H4 (cell line): ENCODE measurements at places on chromosomes 7 and 10. TPM values are rescaled to one million over a fixed set of nuclear protein-coding genes. Genes with fewer than 3 reads are reported as not detected.

Gene SPDYE2
- not detected in 2 replicates for total RNA-seq

DNA sequence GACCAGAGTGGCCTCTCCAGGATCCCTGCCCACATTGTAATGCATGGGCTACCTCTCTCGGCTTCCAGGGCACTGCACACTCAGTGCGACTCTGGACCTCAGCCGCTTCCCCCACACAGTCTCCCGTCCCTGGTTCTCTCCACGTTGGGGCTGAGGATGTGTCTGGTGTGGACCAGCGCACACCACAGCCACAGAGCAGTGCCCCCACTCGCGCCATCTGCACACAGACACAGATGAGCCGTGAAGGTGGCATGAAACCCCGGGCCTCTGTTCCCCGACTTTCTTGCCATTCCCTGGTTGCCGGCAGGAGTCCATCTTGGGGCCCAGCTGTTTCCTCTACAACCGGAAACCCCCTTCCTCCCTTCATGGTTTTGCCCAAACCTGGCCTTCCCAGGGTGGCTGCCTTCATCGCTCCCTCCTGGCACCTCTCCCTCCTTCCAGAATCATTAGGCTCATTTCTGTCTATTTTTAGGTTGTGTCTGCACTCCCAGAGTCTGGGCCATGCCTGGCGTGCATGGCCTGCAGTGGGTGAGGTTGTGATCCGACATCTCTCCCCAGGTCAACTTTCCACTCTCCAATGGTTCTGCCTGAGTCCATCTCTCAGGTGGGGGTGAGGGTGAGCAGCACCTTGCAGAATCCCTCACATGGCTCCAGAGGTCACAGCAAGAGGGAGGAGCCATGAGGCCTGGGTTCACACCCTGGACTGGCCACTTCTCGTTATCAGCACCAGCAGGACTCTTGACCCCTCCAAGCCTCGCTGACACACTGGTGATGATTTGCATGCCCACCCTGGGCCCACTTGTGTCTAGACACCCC is 10.1 kb downstream of the RASGEF1A start:
- DNase-seq = peak; percentile 2

Gene LRRC17
- 20.2 and 20.8 TPM in 2 replicates for total RNA-seq

DNA sequence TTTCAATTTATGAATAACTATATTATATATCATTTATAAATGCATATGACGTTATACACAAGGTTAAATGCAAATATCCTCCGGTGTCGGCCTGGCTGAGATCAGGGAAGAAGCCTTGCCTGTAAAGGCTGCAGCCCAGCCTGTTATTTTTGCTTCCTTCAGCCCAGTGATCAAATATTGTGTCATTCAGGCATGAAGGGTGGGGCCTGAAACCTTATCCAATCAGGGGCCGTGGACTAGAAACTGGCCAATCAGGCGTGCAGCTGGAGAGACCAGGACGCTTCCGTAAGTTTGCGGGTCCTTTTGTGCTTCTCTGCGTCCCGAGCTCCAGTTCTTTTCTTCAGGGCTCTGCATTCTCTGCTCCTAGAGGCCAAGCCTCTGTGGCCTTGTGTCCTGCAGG is at the start of gene ZNF722:
ZNF722 (plus strand) TSS at position 301 of the 400 bp plus-strand sequence. CDS start 113 bp downstream, outside the sequence.
- no peak for DNase-seq

DNA sequence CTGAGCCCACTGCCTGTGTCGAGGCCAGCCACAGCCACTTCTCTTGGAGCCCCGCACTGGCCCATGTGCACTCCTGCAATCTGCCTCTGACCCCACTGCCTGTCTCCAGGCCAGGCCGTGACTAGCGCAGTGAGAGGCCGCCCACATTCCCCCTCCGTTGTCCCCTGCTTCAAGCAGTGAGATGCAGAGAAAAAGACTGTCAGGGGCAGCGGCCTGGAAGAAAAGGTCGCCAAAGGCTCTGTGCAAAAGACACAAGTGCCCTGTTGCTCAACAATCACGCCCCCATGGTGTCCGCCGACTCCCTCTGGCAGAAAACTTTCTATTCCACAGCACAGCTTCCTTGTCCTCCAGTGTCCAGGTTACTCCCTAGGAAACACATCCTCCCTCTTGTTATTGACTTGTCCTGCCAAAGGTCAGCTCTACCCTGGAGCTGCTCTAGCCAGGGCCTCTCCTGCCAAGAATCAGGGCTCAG is 9.9 kb downstream of the FAM131B start:
- no peak for DNase-seq

Gene ANKRD7
- 1.4 and 2.0 TPM in 2 replicates for total RNA-seq

Gene TRIM50
- total RNA-seq = not detected in 2 replicates

Gene GNAI1
- 71.9 and 85.0 TPM in 2 replicates for total RNA-seq

Gene SPDYE5
- not detected in 2 replicates for total RNA-seq

DNA sequence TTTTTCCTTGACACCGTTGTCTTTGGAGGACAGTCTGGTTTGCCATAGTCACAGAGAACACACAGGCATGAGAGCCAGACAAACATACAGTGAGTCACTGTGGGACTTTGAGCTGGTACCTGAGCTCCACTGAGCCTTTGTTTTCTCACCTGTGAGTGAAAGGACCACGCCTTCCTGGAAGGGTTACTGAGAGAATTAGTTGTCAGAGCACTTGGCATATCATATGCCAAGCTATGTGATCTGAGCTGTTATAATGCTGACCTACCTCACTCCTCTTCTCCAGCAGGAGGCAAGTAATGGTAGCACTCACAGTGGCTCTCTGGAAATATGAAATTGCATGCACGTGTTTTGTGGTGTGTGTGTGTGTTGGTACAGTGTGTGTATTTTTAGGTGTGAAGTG is 59.7 kb downstream of the CXCL12 start:
- no peak for DNase-seq

DNA sequence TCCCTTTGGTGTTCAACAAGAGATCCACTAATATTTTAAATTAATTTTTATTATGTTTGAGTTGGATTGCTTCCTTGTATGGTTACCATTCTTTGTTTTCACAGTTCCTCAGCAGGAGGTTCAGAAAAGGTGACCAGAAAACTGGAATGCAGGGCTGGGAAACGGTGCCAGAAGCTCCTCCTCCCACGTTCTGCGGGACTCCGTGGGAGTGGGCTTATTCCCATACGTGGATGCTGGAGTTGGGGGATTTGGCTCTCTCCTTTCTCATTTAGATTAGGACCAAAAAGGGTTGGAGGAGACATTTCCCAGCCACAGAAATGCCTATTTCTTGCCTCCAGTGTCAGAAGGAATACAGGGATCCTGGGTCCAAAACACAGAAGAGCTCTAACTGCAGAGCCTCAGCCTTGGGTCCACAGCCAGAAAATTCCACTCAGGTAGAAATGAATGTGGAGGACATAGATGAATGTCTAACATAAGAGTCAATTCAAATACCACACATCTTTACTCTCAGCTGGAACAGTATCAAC is 56.0 kb downstream of the SORBS1 start:
- DNase-seq = no peak

- no peak for DNase-seq
Measured at GRCh38 chr7:21214657-21215056, 213.2 kb upstream of the SP4 start.

Gene ETV1
- total RNA-seq = 19.3 and 26.3 TPM in 2 replicates

DNA sequence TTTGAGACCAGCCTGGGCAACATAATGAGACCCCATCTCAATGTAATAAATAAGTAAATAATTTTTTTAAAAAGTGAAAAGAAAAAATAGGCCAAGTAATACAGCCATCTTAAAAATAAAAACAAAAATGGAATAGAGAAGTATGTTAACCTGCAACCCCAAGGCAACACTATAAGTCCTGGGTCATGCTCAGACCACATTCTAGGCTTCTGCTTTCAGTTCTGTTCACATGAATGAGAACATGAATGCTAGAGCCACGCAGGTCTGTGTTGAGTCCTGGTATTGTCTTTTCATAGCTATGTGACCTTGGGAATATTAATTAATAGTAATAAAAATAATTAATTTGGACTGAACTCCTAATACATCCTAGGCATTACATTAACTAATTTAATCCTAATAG is 284.0 kb downstream of the AUTS2 start:
- DNase-seq = no peak

- DNase-seq = no peak
Measured at GRCh38 chr7:136104269-136104603, 127.1 kb upstream of the MTPN start.

GRCh38 chr10:10830293-10830986 is 187.2 kb upstream of the CELF2 start:
- no peak for DNase-seq

Gene FAM25G
- not detected in 2 replicates for total RNA-seq

Gene PDE1C
- total RNA-seq = 1.9 and 2.4 TPM in 2 replicates

GRCh38 chr10:78210548-78210947 is 176.9 kb downstream of the RPS24 start:
- no peak for DNase-seq

Gene CALHM1
- not detected in 2 replicates for total RNA-seq

DNA sequence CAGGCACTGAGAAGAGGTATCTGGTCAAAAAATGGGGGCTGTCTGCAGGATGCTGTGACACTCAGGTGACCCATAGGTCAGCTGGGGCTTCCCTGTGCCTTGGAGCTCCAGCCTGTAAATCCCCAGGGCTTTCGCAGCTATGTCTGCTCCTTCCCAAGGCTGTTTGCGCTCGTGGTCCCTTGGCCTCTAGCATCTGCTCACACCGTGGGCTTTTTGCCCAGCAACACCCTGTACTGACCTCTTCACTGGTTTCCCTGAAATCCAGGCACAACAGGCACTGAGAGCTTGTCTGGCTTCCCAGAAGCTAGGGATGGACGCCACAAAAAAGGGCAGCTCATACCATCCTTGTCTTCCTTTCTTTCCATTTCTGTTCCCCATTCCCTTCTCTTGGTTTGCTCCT is 280.3 kb upstream of the HABP2 start:
- DNase-seq = no peak

Gene CYP3A7
- not detected in 2 replicates for total RNA-seq

Gene TDRD1
- not detected in 2 replicates for total RNA-seq

GRCh38 chr10:127979045-127979444 is 72.1 kb downstream of the PTPRE start:
- DNase-seq = no peak

DNA sequence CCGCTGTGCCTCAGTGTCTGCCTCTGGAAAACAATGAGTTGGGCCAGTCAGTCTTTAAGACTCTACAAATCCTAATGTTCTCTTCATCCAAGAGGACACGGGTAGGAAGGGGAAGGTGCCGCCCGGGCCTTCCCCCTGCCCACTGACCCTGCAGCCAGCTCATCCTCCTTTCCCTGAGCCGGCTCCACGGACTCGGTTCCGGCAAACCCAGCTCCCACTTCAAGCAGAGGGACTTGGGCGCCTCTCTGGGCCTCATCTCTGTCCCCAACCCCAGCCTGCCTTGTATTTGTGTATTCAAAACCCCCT is 95.6 kb downstream of the C10orf105 start:
- DNase-seq = no peak

DNA sequence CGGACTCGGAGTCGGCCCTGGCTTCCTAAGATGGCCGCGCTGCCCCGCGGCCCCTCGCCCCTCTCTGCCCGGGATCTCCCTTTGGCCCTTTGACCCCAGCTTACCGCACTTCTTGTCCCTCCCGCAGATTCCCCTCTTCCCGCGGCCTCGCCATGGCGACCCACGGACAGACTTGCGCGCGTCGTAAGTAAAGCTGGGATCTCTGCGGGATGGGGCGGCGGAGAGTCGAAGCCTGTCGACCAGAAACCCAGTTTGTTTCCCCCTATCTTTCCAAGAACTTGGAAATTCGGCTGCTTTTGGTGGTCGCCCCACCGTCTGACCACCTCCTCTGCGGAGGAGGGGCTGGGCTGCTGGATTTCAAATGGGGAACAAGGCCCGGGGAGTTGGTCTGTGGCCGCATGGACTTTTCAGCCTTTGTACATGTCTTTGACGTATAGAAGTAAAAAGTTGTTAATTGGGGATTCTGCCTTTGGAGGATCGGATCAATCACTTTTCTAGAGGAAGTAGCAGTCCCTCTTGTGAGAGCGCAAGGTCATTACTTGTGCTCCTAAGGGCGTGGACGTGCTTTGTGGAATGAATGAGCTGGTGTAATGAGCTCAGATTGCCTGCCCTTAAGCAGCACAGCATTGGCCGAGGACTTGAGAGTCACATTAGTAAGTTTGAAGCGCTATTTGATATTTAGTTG is 553 bp downstream of the VDAC2 start:
- DNase-seq = no peak

Gene PCGF6
- 12.0 and 14.9 TPM in 2 replicates for total RNA-seq

DNA sequence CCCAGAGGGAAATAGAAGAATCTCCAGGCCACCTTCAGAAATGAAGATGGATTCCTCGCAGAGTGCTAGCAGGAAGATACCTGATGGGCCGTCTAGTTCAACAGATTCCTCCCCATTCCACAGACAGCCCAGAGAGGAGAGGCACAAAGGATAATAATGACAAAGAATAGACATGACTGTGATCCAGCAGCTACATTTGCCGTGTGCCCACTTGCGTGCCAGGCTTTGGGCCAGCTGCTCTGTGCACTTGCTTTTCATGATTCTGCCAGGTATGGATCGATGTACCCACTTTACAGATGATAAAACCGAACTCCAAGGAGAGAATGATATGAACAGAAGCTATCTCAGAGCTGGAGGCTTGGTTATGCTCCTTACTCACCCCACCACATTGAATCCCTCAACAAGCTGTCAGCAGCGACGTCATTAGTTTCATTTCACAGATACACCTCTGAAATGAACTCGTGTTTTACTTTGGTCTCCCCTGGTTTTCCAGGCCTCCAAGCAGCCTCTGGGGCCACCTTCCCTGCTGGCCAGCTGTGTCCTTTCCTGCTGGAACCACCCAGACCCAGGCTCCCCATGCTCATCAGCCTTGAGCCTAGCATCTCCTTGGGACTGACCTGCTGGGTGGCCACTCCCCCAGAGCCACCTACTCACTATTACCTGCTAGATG is 11.9 kb upstream of the WDFY4 start:
- DNase-seq = no peak

GRCh38 chr7:70104243-70104642 is 506.0 kb downstream of the AUTS2 start:
- no peak for DNase-seq

- no peak for DNase-seq
Measured at GRCh38 chr10:19961076-19962053, 145.1 kb downstream of the PLXDC2 start.

- DNase-seq = no peak
Measured at GRCh38 chr7:44914992-44915607, 29.8 kb upstream of the PURB start.

Gene ARMC10
- total RNA-seq = 50.7 and 57.7 TPM in 2 replicates

DNA sequence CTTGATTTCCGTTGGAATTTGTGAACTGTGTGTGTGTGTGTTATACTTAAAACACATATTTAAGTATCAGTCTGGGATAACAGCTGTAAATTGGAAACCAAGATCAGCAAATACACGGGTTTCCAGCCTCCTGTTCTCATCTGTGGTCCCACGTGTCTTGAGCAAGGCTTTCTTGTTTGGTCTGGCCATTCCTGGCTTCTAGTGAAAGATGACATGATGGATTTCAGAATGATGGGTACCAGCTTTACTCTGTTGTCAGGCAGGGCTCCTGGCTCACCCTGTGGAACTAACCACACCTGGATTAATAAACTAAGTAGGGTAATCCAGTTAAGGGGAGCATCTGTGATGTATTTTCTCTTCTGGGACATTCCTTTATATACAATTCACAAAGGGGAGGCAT is 346.2 kb upstream of the AOAH start:
- DNase-seq = no peak

Gene CTAGE8
- 0.16 and 0.17 TPM in 2 replicates for total RNA-seq

Gene TCERG1L
- not detected in 2 replicates for total RNA-seq

- peak; percentile 45 for DNase-seq
Measured at GRCh38 chr7:39651265-39651664, 27.9 kb downstream of the RALA start.

GRCh38 chr7:114269714-114270113 is 144.9 kb upstream of the FOXP2 start:
- no peak for DNase-seq

- no peak for DNase-seq
Measured at GRCh38 chr7:55308186-55308929, 56.8 kb upstream of the LANCL2 start.
